ENCODE measurements at places on chromosomes 7 and 10. TPM values are rescaled to one million over a fixed set of nuclear protein-coding genes. Genes with fewer than 3 reads are reported as not detected.

DNA sequence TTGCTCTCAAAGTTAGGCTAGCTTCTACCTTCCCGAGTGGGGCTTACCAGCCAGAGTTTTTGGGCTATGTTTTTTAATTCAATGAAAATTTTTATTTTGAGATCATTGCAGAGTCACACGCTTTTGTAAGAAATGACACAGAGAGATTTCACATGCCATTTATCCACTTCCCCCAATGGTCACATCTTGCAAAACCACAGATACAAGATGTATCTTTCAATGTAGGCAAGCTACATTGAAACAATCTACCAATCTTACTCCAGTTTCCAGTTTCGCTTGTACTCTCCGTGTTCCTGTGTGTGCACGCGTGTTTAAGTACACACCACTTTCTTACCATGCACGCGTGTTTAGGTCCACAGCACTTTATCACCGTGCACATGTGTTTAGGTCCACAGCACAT lies 89.4 kb upstream of the LEP start:
- no peak for DNase-seq

- peak; percentile 64 for DNase-seq
These were observed 99.6 kb downstream of the PRPF18 start for GRCh38 chr10:13686331-13686752.

DNA sequence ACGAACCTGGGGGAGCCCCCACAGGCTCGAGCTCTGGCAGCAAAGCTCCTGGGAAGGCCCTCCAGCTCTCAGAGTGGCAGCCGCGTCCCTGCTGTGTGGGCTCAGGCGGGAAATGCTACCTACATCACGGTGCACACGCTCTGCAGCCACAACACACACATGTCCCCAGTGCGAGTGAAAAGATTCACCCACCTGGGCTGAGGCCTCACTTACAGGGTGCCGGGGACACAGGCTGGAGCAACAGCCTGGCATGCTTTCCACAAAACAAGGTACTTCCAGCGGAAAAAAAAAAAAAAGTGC lies 410.4 kb upstream of the FOXK1 start:
- no peak for DNase-seq

GRCh38 chr7:15085366-15085765 lies 182.8 kb upstream of the DGKB start:
- no peak for DNase-seq

The BTAF1 gene
- 15.8 TPM for total RNA-seq

The GIMAP2 gene
- 4.5 TPM for total RNA-seq

The HOXA9 gene
- total RNA-seq = not detected
